DMS 273 treated with DMSO at 0.1 percent for 48 hours (cell line): ENCODE measurements at places on chromosomes 2 and 18.

- no peak for DNase-seq
These were observed 112.8 kb downstream of the CDC42EP3 start for GRCh38 chr2:37558623-37559022.

DNA sequence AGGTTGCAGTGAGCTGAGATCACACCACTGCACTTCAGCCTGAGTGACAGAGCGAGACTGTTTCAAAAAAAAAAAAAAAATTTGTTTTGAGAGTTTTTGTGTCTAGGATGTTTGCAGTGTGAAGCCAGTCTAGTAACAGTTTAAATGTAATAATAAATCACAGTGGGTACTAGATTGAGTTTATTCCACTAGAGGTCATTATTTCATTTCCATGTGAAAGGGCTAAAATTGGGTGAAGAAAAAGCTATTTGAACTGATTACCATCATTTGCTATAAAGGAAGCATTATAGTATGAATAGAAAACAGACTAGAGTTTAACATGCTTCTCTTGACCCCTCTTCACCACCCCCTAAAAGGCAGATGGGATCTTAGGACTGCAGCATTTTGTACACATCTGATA lies 20.3 kb downstream of the SNRPD1 start:
- DNase-seq: no peak

- DNase-seq: no peak
These were observed 240.1 kb upstream of the HDAC4 start for GRCh38 chr2:239640676-239641578.

- DNase-seq: no peak
These were observed 235.9 kb downstream of the TFCP2L1 start for GRCh38 chr2:121049131-121049530.

- peak; percentile 23 for DNase-seq
These were observed 793 bp downstream of the NR4A2 start for GRCh38 chr2:156331572-156332283.

GRCh38 chr2:188305271-188305670 lies 13.6 kb downstream of the GULP1 start:
- DNase-seq: no peak

DNA sequence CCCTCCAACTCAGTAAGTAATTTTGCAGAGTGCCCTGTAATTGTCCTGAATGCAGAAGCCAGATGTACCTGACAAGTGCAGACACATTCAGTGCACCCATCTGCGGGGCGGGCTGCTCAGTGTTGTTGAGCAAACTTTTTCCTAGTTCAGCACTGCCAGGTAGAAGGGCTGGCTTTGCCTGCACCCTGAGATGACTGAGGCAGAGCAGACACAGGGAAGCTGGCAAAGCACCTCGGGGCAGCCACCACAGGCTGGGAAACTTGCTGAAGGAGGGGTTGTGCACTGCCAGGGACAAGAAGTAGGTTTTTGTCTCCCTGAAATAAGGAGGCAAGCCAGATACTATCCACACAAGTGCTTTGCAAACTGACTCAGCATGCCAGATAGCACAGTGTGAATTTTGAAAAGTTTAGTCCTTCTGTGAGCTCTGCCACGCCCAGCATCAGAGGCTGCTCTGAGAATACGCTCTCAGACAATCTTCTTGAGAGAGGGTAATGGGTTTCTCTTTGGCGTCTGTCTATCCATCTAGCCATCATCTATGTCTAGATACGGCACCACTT lies 62.3 kb downstream of the SOWAHC start:
- peak; percentile 10 for DNase-seq

- DNase-seq: no peak
These were observed 102.3 kb downstream of the SGPP2 start for GRCh38 chr2:222526480-222527277.

GRCh38 chr2:42246562-42246961 lies 77.4 kb downstream of the EML4 start:
- DNase-seq: no peak

- no peak for DNase-seq
These were observed 82.3 kb upstream of the NDUFV2 start for GRCh38 chr18:9020221-9020620.

DNA sequence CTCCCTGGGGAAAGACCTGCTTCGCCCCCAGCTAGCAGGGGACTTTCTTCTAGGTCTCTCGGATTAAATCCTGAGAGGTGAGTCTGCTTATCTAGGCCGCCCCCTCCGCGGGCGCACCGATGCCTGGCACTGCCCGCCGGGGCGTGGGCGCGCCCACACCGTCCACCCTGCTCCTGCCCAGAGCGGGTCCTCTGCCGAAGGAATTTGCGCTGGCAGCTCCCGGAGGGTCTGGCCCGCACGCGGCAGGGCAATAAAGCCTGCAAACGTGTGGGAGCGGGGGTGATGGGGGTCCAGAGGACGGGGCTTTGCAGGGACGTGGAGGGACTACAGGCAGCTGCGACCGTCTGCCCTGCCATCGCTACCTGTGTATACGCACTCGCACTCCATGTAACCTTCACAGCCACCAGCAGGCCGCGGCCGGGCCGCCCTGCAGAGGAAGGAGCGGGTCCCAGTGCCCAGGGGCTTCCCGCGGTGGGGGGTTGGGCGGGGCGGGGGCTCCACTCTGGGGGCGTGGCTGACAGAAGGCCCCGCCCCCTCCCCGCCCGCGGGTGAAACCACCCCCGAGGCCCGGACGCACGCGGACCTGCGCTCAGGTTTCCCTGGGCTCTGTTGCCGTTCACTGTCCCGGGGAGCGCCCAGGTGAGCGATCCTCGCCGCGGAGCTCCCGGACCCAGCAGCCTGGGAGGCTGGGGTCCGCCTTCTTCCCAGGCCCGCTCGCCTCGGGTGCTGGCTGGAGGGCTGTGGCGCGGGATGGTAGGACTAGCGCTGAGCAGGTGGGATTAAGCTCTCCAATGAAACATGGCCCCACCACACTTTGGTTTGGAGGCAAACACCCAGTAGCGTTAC lies 174.5 kb upstream of the HS6ST1 start:
- DNase-seq: no peak

DNA sequence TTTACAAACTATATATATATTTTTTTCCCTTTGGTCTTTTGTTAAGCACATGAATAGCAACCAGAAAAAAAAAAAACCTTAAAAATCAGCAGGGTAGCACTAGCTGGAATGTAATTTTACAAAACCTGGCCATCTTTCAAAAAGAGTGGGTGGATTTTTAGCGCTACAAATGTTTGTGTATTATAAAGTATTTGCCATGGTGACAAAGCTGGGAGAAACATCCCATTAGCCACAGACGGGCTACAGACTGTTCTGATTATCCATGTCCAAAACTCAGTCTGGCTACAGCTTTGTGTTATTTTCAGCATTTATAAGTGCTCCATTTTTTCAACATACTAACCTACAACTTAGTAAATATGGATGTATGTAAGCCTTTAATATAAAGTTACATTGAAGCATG lies 249.5 kb upstream of the TANK start:
- DNase-seq: no peak
